Esophagus muscularis mucosa (tissue), 4 donors: ENCODE measurements at places on chromosomes 6 and 20. TPM values are rescaled to one million over a fixed set of nuclear protein-coding genes. Genes with fewer than 3 reads are reported as not detected.

PPDPF gene
- total RNA-seq, result 291 TPM

- H3K4me1 ChIP-seq, result no peaks in the 10 kb centered on the region
- H3K27ac ChIP-seq, result no peak overlapping the region
- no peaks in the 10 kb centered on the region for H3K27me3 ChIP-seq
- no peak overlapping the region for H3K4me3 ChIP-seq
Observed at GRCh38 chr6:6515691-6516607, 72.6 kb upstream of the LY86 start.

BMP2 gene
- total RNA-seq, result 5.8 TPM

DNA sequence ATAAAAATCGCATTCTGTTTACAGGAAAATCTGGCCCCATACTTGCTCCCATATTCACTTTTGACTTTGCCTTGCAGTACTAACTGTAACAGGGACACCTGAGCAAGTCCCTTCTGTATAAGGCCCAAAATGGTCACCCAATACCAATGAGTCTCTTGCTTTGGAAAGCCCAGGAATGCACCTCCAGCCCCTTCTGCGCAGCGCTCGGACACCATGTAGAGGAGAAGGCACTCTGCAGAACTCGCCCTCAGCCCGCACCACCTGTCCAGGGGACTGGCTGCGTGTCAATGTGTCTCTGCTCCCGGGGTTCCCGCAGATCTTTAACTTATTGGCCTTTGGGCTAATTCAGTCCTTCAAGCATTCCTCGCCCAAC is 746 bp upstream of the PRND start:
- H3K4me3 ChIP-seq, result peak overlapping the region; percentile 4
- H3K36me3 ChIP-seq, result no peaks in the 10 kb centered on the region
- peaks cover 13% of the 10 kb centered on the region for H3K4me1 ChIP-seq
- H3K27me3 ChIP-seq, result no peaks in the 10 kb centered on the region

DNA sequence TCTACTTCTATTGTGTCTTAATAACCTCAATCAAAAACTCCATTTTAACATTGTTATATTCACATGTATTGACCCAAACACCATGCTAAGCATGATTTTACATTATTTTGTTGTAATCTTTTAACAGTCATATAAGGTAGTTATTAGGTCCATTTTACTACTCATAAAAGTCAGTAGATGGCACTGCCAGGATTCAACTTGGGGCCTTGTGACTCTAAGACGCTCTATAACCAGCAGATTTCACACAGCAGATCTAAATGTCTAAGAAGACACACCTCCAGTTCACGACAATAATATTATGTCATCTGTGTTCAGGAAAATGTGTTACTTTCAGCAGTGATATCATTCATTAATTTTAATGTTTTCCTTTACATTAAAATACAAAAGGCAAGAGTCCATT is 88.0 kb downstream of the FRK start:
- H3K27me3 ChIP-seq, result no peaks in the 10 kb centered on the region
- DNase-seq, result no peak
- H3K4me1 ChIP-seq, result no peaks in the 10 kb centered on the region
- no peaks in the 10 kb centered on the region for H3K36me3 ChIP-seq
- H3K27ac ChIP-seq, result no peak overlapping the region
- no peak overlapping the region for H3K4me3 ChIP-seq

GRCh38 chr6:107077710-107078109 is 37.6 kb downstream of the BEND3 start:
- no peaks in the 10 kb centered on the region for H3K27me3 ChIP-seq
- no peaks in the 10 kb centered on the region for H3K36me3 ChIP-seq
- DNase-seq, result no peak
- H3K4me3 ChIP-seq, result no peak overlapping the region
- H3K4me1 ChIP-seq, result no peaks in the 10 kb centered on the region

DNA sequence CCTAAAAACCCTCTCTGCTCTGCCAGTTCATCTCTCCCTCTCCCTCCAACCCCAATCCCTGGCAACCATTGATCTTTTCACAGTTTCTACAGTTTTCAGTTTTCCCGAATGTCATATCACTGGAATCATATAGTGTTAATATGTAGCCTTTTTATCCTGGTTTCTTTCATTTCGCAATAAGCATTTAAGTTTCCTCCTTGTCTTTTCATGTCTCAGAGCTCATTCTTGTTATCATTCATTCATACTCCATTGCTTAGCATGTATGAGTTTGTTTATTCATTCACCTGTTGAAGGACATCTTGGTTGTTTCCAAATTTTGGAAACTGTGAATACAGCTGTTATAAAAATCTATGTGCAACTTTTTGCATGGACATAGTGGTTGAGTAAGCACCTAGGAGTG is 5.5 kb upstream of the PCMTD2 start:
- no peak for DNase-seq
- H3K4me3 ChIP-seq, result no peak overlapping the region
- H3K27me3 ChIP-seq, result peaks cover 47% of the 10 kb centered on the region
- H3K4me1 ChIP-seq, result peaks cover 4% of the 10 kb centered on the region
- no peaks in the 10 kb centered on the region for H3K36me3 ChIP-seq

DNA sequence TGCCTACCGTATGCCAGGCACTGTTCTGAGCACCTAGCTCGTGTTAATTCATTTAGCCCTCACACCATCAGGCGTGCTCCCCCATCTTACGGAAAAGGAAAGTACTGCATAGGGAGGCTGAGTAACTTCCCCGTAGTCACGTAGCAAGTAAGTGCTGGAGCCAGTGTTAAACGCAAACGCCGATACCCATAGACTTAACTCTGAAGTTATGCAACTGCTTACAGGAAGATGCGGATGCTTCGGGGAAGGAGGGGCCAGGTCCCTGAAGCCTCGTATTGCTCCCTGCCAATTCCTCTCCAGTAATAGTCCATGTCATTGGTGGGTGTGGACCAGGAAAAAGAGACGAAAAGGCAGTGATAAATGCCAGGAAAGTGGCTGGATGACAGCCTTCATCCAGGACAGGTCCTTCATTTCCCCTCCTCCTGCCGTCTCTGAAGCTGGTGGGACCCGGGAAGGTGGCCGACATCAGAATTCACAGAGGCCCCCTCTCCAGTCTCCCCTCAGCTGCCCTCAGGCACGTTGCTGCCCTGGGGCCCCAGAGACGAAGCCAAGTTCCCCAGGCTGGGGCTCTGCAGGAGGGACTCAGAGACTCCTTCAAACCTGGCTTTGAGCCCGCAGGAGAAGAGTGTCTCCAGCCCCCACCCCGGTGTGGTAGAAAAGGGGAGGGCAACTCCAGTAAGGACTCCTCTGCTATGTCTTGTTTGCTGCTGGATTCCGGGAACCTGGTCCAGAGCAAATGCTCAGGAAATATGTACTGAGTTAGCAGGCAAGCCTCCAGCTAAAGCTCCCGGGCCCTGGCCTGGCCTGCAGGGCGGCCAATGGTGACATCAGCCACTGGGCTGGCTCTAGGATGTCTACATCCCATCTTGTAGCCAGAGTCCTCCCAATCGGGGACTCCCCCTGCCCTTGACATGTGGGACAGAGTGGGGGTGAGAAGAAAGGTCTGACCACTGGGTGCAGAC is 37.8 kb downstream of the RAB44 start:
- peak; percentile 96 for DNase-seq
- no peaks in the 10 kb centered on the region for H3K27me3 ChIP-seq
- H3K36me3 ChIP-seq, result no peaks in the 10 kb centered on the region
- peak overlapping the region; percentile 43 for H3K4me3 ChIP-seq
- H3K27ac ChIP-seq, result peak overlapping the region; percentile 84

DNA sequence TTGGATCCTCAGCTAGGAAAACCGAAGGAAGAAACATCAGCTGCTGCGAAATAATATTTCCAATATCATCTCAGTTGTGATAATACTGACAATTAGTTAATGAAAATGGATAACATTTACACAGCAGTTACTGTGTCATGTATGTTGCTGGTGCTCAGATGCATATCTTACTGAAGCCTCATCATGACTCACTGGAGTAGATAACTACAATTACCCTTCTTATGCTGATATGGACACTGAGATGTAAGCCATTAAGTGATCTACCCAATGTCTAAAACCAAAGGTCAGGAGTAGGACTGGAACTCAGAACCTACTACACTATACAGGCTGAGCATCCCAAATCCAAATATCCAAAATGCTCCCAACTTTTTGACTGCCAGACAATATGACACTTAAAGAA is 54.7 kb upstream of the LYRM2 start:
- H3K4me3 ChIP-seq, result no peak overlapping the region
- H3K4me1 ChIP-seq, result no peaks in the 10 kb centered on the region
- no peaks in the 10 kb centered on the region for H3K27me3 ChIP-seq
- no peak overlapping the region for H3K27ac ChIP-seq

- H3K36me3 ChIP-seq, result no peaks in the 10 kb centered on the region
- H3K4me3 ChIP-seq, result no peak overlapping the region
- DNase-seq, result no peak
- H3K27ac ChIP-seq, result no peak overlapping the region
Observed at GRCh38 chr20:38220587-38221118, 39.9 kb downstream of the KIAA1755 start.

RNF182 gene
- 0.50 TPM for total RNA-seq

DNA sequence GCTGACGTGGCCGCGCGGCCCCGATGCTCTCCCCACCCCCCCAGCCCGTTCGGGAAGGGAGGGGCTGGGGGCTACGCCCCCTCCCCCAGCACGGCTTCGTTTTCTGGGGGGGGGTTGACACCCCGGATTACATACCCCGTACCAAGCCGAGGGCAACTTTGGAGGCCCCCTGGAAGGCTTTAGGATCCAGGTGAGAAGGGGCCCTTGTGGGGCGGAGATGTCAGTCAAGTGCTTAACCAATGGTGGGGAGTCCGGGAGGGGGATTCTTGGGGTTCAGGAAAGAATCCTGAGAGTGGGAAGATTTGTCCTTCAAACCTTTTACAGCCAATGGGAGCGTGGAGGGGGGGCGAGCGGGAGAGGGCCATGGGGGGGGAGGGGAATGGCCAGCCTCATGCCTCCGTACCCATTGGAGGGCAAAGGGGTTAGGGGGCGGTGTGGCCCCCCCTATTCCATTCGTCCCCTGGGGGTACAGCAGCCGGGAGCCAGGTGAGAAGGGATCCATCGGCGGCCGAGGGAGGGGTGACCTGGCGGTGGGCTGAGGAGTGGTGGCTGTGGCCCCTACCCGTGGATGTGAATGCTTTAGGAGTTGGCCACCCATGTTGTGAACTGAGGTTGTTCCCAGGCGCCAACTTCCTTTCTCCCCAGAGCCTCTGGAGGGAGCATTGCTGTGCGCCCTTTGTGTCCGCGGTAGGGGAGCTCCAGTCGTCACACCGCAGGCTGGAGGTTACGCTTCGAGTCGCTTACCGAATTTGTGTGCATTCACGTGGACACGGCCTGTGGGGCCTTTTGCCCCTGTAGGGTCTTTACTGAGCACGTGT is 682 bp downstream of the BRD2 start:
- H3K27me3 ChIP-seq, result no peaks in the 10 kb centered on the region
- no peaks in the 10 kb centered on the region for H3K36me3 ChIP-seq
- H3K4me3 ChIP-seq, result peak overlapping the region; percentile 87

DNA sequence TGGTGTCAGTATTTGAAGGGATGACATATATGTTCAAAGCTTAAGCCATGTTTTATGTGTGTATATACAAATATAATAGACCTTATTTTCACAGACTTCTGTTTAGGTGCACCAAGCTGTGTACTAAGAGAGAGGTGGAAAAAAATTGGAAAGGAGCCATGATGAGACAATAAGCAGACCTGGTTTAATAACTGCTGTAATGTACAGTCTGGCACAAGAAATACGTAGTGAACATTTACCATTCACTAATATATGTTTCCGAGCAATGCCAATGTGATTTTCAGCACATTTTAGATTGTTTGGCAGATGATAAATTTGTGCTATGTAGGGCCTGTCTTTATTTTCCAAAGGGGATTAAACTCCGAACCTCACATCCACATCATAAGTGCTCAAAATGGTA is 116.3 kb downstream of the KHDC1L start:
- no peak overlapping the region for H3K4me3 ChIP-seq
- no peaks in the 10 kb centered on the region for H3K36me3 ChIP-seq
- DNase-seq, result no peak

DNA sequence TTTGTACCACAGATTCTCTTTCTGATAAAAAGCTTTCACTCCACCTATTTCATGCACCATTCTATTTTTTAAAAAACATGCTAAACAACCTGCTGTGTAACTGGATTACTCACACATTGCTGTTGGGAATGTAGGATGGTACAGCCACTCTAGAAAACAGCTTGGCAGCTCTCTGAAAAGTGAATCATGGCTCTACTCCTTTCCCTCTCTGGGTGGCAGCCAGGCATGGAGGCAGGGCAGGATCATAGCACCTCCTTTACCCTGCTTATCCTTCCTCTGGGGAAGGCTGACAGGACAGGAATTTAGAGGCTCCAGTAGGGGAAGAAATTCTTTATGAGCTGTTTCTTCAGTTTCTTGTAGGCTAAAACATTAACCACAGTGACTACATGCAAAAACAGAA is 6.7 kb upstream of the VNN2 start:
- no peak overlapping the region for H3K27ac ChIP-seq
- no peaks in the 10 kb centered on the region for H3K4me1 ChIP-seq
- no peak for DNase-seq
- H3K36me3 ChIP-seq, result peaks cover under 1% of the 10 kb centered on the region
- H3K4me3 ChIP-seq, result no peak overlapping the region

GRCh38 chr6:21220271-21220987 is 373.1 kb upstream of the SOX4 start:
- H3K27ac ChIP-seq, result no peak overlapping the region
- H3K4me1 ChIP-seq, result peaks cover 8% of the 10 kb centered on the region
- H3K4me3 ChIP-seq, result no peak overlapping the region
- no peak for DNase-seq

DNA sequence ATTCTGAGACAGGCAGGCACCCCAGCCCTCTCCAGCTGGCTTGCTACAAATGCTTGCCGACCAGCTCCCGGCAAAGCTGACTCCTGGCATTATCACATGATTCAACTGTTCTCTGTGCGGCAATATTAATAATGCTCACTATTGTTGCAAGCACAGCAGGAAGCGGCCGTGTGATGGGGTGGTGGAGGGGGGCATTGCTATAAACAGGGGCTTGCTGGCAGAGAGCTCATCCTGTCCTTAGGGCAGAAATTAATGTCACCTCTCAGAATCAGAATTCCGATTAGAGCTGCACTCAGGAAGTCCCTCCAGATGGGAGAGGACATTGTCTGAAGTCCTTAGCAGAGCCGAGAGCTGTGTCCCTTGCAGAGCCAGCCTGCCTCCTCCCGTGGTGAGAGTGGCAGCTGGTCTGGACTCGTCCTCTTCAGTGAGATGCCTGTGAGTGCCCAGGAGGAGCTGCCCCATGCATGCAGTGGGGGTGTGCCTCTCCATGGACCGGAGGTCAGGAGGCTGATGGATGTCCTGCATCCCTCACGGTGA is 162.5 kb downstream of the CDH4 start:
- DNase-seq, result no peak
- no peaks in the 10 kb centered on the region for H3K36me3 ChIP-seq
- H3K4me1 ChIP-seq, result no peaks in the 10 kb centered on the region

DNA sequence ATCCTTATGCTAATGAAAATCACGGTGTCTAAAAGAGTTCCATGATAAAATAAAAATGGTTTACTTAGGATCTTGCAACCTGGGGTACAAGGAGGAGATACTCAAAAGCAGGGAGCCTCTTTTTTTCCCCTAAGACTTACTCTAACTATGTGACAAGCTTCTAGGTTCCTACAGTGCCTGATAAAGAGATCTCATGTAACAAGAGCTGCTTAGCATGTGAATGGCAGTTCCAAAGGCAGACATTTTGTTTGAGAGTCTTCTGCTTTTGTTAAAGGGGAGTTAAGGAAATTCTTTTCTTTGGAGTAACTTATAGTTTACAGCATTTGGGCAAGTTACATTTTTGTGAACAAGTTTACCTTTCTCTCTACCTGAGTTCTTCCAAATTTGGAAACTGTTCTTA is 945.8 kb upstream of the ADGRB3 start:
- H3K4me1 ChIP-seq, result no peaks in the 10 kb centered on the region
- H3K36me3 ChIP-seq, result no peaks in the 10 kb centered on the region
- no peak overlapping the region for H3K27ac ChIP-seq
- DNase-seq, result no peak

SIRPD gene
- total RNA-seq, result not detected
